Head of caudate nucleus (tissue), 42 donors: ENCODE measurements at places on chromosomes 3 and 15.

GRCh38 chr3:129708328-129708861 is 101.9 kb upstream of the PLXND1 start:
- no peak for DNase-seq

DNA sequence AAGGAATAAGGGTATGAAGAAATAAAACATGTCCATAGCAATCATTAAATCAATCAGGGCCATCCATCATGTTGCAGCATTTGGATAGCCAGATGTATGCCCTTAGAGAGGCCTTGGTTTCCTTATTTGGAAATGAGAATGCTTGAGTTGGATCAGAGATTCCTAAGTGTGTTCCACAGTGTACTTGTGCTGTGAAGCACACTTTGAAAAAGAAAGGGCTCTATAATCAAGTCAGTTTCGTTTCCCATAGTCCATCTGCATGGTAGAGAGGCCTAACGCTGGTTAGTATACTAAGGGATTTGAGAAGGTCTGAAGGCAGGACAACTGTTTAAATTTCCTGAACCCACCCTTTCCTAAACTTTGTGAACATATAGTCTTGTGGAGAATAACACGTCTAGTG is 30.9 kb downstream of the RBMS3 start:
- no peak for DNase-seq

DNA sequence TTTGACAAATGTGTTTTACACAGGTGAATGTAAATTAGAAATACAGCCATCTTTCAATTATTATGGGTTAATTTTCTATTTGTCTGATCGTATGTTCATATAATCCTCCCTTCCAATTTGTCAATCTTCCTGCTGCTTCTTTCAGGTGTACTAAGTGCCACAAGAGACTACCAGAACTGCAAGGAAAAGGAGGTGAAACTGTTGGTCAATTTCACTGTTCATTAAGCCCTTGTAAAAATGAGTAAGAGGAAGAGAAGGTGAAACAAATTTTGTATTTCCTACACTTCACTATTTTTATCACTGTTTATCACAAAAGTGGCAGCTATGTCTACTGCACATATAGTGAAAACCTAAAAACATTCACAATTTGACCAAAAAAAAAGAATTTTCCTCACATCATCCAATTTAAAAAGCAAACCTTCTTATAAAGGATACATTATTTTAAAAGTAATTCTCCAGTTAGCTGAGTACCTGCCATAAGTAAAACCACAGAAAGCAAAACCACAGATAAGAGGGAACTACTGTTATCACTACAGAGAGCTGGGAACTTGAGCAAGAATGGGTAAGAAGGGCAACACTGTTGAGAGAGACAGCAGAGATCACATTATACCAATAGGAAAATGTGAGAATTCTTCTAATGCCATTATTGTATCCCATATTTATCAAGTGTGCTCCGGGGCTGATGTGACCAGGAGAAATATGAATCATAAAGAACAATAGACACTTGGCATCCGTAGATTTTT is 163.0 kb downstream of the TBC1D5 start:
- DNase-seq = no peak

DNA sequence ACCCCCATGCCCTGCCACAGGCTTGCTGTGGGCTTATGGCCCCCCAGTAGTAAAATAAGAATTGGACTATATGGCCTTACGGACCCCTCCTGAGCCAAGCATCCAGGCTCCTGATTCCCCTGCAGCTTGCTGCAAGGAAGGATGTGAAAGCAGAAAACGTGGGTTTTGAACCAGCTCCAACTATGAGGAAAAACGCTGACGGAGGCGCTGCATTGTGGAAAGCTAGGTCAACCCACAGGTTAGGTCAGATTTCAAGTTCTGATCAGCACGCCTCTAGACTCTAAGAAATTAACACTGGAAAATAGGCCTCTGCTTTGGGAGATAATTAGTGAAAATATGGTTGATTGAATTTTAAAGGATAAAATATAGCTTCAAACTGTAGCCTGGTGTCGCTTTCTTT is 195.4 kb upstream of the HES1 start:
- no peak for DNase-seq

DNA sequence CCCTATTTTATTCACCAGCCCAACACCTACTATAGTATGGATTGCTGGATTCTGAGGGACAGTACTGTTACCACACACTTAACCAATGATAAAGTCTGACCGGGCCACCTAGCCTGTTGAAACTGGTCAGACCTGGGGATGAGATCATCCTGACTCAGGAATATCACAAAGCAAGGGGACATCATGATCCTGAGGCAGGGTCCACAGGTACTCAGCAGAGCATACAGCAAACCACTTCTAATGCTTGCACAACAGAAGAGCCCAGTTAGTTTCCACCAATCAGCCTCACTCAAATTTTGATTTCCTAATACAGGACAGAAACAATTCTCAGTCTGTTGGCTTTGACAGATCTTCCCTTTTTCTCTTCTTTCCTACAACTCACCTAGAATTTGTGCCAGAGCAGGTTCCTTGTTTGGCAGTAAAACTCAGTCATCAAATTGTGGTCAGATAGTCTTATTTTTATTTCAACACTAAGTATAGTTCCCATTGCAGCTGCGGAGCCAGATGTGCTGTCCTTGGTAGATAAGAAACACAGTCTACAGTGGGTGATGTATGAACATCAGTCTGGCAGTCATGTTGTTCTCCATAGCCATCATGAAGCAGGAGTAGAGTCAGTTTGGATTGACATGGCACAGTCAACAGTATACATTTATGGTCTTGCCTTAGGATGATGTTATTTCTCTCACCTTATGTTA is 90.1 kb upstream of the PRR23C start:
- DNase-seq = no peak

- peak; percentile 77 for DNase-seq
Observed at GRCh38 chr15:58070801-58071418, 5.4 kb upstream of the ALDH1A2 start.

DNA sequence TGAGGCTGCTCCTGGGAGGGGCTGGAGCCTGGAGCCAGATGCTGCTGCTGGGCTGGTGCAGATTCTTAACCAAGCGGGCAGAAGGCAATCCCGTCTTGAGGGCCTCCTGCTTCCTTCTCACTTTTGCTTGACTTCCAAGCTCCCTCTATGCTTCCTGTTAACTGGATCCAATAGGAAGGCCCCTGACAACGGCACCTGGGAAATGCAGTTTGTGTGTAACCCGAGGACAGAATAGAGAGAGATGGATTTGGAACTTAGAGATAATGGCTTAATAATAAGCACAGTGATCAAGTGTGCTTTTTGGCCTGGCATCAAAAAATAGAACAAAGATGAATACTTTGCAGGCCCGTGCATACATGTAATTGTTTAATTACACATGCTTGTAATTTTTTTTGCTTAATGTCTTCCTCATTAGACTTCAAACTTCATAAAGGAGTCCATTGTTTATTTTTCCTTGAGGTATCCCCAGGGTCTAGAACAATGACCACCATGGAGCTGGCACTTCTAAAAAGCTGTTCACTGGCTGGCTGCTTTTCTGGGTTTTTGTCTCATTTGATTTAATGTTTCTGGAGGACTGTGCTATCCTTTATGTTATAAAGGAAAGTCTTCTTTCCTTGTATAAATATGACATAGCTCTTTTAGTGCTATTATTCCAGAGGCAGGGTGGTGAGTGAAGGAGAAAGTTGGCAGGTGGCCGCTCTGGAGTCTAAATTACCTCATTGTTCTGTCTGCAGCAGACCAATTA is 63.3 kb upstream of the MITF start:
- peak; percentile 30 for DNase-seq

DNA sequence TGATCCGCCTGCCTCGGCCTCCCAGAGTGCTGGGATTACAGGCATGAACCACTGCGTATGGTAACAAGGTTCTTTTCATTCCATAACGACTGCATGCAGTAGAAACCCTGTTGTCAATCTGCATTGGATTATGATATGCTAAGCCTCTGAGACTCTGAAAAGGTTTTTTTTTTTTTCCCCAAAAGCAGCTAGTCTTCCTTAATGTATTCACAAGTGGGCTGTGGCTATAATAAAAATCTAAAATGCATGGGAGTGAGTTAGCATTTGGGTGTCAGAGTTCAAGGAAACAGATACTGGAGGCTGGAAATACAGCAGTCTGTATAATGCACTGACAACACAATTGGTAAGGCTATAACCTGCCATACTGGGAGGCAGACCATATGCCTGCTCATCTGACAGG is 218.1 kb downstream of the NSUN3 start:
- no peak for DNase-seq

DNA sequence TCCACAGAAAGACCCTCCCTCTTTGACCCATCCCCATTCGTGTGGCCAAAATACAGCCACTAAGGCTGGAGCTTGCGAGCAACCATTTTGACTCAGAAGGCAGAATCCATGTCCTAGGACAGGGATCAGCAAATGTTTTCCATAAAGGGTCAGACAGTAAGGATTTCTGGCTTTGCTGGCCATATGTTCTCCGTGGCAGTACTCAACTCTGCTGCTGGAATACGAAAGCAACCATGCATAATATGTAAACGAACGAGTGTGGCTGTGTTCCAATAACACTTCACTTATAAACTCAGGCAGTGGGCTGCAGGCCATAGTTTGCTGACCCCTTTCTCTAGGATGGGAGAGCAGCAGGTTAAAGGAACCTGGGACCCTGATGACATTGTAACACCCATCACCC is 77.6 kb upstream of the WNT5A start:
- DNase-seq = no peak

DNA sequence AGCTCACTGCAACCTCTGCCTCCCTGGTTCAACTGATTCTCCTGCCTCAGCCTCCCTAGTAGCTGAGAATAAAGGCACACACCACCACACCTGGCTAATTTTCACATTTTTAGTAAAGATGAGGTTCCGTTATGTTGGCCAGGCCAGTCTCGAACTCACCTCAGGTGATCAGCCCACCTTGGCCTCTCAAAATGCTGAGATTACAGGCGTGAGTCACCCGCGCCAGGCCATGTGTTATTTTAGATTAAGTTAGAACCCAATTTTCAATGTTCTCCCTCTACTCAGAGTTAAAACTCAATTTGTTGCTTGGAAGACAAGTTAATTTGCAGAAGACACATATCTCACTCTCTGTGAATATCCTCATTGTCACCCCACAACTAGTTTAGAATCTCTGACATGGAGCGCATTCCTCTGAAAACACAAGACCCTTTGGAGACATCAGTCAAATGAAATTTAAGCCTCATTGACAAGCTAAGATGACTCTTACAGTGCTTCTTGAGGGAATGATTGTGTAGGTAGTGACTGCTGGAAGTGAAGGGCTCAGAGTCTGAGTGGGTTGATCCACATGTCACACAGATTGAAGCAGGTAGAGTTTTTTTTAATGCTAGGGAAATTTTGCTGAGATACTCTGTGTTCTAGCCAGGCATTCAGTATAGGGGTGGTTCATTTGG is 60.6 kb upstream of the FRMD4B start:
- peak; percentile 9 for DNase-seq

DNA sequence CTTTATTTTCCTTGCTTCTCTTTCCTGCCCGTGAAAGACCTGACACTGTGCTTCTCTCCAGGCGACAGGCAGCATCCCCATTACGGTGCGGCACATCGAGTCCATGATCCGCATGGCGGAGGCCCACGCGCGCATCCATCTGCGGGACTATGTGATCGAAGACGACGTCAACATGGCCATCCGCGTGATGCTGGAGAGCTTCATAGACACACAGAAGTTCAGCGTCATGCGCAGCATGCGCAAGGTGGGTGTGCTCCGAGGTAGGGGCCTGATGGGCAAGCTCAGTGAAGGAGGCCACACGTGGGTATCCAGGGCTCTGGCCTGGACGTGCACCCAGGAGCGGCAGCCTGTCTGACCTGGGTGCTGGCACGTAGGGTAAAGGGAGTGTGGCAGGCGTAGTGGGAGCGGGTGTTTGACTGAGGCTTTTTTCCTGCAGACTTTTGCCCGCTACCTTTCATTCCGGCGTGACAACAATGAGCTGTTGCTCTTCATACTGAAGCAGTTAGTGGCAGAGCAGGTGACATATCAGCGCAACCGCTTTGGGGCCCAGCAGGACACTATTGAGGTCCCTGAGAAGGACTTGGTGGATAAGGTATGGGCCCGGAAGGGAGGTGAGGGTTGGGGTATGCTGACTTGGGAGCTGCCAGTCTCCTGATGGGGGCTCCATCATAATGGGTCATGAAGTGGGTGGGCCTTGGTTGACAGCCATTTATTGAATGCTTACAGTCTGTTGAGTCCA is 8.2 kb upstream of the PODXL2 start:
- DNase-seq = no peak

DNA sequence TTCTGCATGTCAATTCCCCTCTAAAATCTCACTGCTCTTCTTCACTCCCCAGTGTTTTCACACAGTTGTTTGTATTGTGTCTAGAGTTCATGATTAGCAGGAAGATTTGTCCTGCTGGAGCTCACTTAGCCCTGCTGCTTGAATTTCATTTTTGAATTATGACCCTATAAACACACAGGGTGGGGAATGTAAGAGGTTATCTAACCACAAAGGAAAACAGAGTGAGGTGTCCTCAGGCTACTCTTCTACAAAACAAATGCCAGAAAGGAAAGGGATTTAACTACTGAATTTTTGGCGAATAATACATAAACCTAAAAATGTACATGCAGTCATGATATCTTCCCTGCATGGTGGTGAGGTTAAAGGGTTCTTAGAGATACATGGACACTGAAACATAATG is 215.1 kb upstream of the CNTN4 start:
- no peak for DNase-seq

DNA sequence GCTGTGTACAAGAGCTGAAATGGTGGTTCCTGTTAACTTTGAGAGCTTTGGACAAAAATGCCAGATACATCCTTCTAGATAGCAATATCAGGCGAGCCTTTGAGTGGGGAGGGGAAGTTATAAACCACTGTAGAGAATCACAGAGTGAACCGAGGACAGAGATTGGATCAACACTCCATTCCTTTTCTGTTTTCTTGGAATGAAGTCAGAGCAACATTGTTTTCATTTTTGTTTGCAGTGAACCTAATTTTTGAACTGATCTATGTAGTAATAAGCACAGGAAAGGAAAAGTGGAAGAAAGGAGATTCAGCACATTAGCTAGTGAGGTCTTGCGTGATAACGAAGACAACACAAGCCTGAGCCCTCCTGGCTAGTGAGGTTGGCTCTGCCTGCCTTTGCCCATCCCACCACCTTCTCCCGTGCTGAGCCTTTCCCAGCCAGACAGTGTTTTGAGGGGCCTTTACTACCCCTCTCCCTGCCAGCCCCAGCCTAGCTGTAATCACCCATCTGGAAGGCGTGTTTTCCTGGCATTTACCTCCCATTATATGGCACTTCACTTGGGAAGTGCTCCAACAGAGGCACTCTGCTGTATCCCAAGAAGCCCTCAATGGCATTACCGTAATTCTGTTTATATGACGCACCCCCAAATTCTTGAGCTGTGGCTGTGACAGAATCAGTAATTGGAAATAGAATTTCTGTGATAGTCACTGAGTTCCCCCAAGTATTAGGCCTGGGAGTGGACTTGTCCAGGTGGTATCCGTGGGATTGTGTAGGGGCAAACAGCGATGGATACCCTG is 129.8 kb downstream of the CACNA1D start:
- DNase-seq = no peak

DNA sequence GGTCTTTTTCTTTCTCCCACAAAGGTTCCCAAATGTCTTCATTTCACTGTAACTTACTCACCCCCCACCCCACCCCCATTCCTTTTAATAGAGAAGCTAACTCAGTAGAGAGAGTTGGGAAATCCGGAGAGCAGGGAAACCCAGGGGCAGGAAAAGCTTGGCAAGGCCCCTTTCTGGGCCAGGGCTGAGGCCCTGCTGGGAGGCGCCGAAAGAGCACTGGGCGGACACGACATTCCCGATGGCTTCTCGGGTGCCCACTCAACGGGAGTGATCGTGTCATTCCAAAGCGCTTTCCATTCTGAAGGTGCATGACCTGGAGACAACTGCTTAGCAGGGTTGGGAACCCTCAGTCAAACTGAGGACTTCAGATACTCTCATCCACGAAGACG is 1.6 kb upstream of the DALRD3 start:
- DNase-seq = no peak

- no peak for DNase-seq
Observed at GRCh38 chr3:27553886-27554540, 69.8 kb upstream of the SLC4A7 start.
